ENCODE measurements at places on chromosomes 2 and 18.

- no peak for DNase-seq
These were observed 32.1 kb upstream of the LHCGR start for GRCh38 chr2:48787580-48787979.

- DNase-seq: no peak
These were observed 76.5 kb downstream of the SDC1 start for GRCh38 chr2:20148426-20148922.

DNA sequence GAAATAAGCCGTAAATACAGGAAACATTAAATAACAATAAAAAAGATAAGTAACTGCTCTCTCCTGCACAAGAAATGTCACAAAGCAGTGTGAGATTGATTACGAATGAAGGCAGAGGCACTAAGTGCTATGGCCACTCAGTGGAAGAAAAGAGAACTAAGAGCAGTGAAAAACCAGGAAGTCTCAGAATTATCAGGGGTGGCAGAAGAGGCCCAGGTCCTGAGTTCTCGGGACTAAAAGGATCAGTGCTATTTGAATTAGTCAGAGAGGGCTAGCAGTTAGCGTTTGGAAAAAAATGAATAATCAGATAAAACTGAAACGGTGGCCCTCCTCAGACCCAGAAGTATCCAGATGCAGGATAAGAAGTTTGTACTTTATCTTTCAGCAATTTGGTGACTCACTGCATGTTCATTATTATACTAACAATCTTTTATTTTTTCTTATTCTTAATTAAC, 367.1 kb downstream of the ZEB2 start:
- DNase-seq: no peak

GRCh38 chr2:142756430-142756829, 121.0 kb upstream of the KYNU start:
- DNase-seq: no peak

DNA sequence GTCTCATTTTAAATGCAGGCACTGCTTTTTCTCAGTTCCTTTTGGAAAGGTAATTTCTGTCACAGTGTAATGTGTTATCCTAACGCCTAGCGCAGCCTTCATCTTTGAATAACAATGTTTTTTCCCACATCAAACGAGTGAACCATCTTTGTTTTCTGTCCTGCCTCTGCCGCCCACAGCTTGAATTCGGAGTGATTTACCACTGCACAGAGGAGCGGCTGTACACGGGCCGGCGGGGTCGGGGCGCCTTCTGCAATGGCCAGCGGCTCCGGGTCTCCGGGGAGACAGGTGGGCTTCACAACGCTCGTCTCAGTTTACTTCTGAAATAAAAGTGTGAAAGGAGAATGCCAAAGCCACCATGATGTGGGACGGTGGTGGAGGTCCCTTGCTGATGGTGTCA, 32.8 kb downstream of the IMPA2 start:
- no peak for DNase-seq

All from activated T-cell treated with anti-CD3 and anti-CD28 coated beads for 4 hours (primary cell).